Glomerular endothelial cell (primary cell): ENCODE measurements at places on chromosomes 3 and 15. TPM values are rescaled to one million over a fixed set of nuclear protein-coding genes. Genes with fewer than 3 reads are reported as not detected.

DNA sequence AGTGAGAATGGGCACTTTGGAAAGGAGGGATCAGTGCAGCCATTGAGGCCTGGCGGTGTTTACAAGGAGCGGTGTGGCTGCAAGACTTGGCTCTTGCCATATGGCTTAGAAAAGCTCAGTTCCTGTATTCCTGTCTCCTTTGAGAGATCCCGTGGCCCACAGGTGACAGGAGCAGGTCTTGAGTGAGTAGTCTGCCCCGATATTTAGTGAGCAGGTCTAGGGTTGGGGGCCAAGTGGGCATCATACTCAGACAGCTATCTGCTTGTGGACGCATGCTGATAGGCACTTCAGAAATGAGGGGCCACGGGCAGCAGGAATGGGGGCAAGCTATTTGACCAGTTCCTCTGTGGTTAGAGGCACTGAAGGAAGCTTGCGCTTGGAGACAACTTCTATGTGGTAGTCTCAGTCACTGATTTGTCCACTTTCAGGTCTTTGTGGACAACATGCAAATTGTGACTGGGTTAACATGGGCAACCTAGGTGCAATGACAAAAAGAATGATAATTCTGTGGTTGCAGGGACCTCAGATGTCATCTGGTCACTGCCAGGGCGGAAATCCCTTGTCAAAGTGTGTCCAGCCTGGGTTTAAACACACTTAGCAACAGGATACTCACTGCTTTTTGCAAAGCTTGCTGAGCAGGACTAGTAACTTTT is 1.1 kb downstream of the TMED3 start:
- no peak for DNase-seq

DNA sequence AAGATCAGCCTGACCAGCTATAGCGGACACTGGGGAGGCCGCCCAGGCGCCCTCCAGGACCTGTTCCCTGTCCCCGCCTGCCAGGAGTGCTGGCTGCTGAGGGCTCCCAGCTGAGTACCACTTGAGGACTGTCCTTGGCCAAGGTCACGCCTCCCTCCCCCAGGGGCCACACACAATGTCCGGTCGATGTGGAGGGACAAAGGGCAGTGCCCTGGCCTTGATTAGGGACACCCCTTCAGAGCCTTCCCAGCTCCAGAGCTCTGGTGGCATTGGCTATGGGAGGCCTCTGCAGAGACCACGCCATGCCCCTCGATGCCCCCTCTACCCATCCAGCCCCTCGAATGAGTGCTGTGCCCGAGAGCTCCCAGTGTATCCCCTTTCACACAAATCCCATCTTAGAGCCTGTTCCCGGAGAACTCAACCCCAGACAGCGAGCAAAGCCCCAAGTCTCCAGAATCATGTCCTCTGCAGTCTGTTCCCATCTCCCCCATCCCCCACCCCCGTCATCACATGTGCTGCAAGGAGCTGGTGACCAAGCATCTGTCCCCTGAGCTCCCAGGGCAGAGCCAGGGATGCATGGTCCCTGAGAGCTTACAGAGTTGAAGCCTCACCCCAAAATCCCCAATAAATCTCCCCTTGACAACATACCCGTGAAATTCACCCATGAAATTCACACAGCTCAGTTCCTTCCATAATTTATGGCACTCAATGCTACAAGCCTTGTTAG is 158.9 kb downstream of the NUP210 start:
- DNase-seq = no peak

- DNase-seq = no peak
Measured at GRCh38 chr3:27078246-27078913, 290.8 kb downstream of the NEK10 start.

GRCh38 chr15:64856429-64857145 is 14.9 kb downstream of the PLEKHO2 start:
- DNase-seq = no peak

GRCh38 chr15:69897471-69898237 is 200.1 kb downstream of the TLE3 start:
- no peak for DNase-seq

The PPP4R2 gene
- total RNA-seq = 33.5 and 37.0 TPM in 2 replicates

DNA sequence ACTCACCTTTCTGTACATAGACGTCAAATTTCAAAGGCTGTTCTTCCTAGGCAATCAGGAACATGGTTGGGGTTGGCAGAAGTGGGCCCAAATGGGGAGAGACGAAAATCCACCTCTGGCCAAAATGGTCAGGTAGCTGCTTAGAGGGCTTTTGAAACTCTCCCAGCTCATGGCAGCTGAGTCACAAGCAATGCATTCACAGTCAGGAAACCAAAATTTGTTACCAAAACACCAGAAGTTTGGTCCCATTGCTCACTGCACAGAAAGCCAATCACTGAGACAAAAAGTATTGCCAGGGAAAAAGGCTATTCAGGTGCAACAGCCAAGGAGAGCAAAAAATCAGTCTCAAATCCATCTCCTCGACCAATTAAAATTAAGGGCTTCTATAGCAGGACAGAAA is 539.6 kb upstream of the CCDC54 start:
- no peak for DNase-seq

- no peak for DNase-seq
Measured at GRCh38 chr3:51773529-51774056, 5.4 kb downstream of the IQCF6 start.

- no peak for DNase-seq
Measured at GRCh38 chr15:29681946-29682345, 140.3 kb downstream of the TJP1 start.

- no peak for DNase-seq
Measured at GRCh38 chr3:174891524-174892203, 32.5 kb downstream of the NAALADL2 start.

The MST1 gene
- 6.7 and 9.6 TPM in 2 replicates for total RNA-seq

The DISP2 gene
- total RNA-seq = 3.9 TPM in 1 of 2 replicates, not detected in the other

GRCh38 chr3:21847005-21847404 is 96.0 kb upstream of the ZNF385D start:
- DNase-seq = no peak

GRCh38 chr3:109382588-109382987 is 45.2 kb upstream of the DPPA4 start:
- DNase-seq = no peak

DNA sequence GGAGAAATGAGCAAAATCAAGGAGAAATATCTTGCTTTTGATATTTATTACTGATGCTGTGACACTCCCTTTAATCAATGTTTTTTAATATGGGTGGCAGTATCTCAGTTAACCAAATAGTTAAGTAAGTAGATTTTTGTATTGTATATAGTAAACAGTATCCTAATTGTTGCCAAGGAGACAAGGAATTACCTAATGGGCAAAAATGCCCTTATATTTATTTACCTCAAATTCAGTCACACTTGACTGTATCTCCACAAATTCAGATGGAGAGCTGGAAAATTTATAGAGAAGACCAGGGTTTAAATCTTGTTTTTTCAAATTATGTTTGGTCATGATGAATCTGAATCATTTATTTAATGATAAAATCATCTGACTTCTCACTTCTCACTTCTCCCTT is 3.6 kb upstream of the CHD2 start:
- no peak for DNase-seq

The TGM5 gene
- not detected in 2 replicates for total RNA-seq

GRCh38 chr3:54862526-54862925 is 65.3 kb downstream of the LRTM1 start:
- DNase-seq = no peak

The MEIS2 gene
- 103 and 119 TPM in 2 replicates for total RNA-seq

DNA sequence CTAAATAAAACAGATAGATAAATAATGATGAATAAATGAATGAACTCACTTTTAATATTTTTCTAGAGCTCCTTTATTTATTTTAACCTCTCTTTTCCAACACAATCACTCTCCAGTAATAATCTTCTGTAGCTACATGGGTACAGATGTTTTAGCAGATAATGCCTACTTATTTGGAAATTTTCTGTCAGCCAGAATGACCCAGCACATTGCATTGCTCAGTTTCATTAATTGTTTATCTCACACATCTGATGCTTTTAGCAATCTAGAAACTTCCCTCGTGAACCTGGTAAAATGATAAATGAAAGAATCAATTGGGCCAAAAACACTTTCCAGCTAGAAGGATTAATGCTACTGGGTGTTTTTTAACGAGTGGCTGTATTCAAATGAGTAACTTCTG is 14.9 kb upstream of the MYH15 start:
- DNase-seq = no peak

The NDN gene
- 47.8 and 63.3 TPM in 2 replicates for total RNA-seq

GRCh38 chr3:122132949-122133540 is 50.4 kb upstream of the CASR start:
- DNase-seq = no peak

DNA sequence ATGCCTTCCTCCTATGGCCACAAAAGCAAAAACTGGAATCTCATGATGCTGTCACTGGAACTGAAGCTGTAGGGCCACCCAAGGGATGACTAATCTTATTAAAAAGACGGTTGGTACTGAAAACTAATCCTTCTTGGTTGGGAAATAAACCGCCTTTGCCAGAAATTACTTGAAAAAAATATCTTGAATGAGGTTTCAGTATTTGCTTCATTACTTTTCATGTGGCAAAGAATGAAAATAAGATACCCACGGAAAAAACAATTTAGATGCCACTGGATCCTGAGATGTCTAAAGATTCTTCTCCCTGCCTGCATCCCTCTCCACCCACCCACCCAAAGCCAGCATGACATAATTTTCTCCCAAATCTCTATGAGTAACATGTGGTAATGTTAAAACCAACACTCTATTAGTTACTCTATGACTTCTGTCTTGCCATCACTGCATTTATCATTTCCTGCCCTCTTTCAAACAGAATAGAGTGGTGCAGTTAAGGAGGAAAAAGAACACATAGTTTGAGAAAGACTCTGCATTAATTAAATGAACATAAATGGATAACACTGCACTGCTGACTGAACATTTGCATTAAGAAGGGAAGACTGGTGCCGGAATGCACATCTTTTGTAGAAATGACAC is 111.8 kb upstream of the DPH6 start:
- DNase-seq = no peak
